ENCODE measurements at places on chromosomes 5 and 9.

DNA sequence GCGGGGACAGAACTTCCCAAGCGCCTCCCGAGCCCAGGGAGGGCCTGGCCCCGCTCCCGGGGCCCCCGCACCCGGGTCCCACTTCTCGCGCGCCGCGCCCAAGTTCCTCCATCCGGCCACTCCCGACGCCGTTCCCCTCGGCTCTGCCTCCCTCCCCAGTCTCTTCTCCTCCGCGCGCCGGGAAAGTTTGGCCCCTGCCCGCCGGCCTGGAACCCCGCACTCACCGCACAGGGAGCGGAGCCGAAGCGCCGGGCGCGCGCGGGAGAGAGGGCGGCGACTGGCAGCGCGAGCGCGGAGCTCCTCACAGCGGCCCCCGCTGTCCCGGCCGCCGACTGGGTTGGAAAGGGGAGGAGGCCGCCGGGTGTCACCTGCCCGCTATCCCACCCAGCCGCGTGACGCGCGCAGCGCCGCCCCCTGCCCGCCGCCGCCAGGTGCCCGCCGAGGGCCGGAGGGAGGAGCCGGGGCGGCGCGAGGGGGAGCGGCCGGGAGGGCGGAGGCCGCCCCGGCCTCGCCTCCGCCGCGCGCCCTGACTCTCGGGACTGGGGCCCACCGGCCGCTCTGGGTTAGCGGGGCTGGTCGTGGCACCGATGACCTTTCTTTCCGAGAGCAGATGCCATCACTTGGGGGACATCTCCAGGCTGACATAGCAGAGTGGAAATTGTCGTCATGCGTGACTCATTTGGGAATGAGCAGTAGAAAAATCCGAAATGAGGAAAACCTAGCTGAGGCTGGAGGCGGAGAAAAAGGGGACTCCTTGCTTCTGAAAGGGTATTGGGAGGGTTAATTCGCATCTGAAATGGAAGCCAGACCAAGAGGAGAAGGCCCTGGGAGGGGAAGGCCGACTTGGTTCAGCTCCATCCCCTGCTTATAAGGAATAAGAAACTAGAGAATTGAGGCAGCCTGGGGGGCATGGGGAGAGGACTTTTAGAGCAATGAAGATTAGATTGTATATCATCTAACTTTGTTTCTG lies at the start of gene ELOVL7:
TSS of gene ELOVL7 (minus strand) at position 334 of the 970 bp plus-strand sequence. CDS start 56,872 bp downstream, outside the sequence.
- DNase-seq, result no peak

DNA sequence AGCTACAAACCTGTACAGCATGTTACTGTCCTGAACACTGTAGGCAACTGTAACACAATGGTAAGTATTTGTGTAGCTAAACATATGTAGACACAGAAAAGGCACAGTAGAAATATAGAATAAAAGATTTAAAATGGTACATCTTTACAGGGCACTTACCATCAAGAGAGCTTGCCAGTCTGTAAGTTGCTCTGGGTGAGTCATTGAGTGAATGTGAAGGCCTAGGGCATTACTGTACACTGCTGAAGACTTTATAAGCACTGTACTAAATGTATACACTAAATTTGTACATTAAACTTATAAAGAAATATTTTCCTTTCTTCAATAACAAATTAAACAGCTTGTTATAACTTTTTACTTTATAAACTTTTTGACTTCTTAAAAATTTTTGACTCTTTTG lies 20.5 kb downstream of the ADRB2 start:
- DNase-seq, result no peak

GRCh38 chr9:123445981-123446610 lies 90.1 kb downstream of the CRB2 start:
- no peak for DNase-seq

DNA sequence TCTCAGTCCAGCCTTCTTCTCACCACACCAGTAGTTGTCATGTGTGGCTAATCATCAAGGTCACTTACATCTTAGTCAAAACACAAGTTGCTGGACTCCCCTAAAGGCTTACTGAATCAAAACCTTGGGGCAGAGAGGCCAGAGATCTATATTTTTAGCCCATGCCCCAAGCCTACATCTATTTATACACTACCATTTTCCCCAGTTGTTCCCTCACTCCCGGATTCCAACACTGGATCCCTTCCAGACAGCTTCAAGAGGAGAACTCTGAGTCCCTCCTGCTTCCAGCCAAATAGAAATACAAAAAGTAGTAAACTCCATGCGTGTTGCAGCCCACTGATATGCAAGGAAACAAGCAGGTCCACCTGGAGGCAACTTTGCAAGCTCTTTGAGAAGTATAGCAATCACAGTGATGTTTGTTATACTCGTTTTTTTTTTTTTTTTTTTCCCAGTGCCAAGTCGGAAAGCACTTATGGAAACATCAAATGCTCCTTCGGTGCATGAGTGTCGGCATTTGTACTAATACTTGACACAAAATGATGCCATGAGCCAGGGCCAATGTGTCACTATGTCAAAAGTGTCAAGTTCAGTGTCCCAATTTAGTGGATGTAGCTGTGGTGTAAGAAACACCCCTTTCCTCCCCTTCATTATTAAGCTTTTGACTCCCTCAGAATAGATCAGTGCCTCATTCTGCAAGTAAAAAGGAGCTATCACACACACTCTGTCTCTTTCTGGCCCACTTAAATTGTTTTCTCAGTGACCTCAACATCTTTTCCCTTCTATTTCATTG lies 594.2 kb upstream of the SGCD start:
- DNase-seq, result no peak

- no peak for DNase-seq
Measured at GRCh38 chr5:33184367-33184766, 256.4 kb upstream of the TARS1 start.

GRCh38 chr9:87113874-87114273 lies 166.6 kb upstream of the GAS1 start:
- DNase-seq, result no peak

DNA sequence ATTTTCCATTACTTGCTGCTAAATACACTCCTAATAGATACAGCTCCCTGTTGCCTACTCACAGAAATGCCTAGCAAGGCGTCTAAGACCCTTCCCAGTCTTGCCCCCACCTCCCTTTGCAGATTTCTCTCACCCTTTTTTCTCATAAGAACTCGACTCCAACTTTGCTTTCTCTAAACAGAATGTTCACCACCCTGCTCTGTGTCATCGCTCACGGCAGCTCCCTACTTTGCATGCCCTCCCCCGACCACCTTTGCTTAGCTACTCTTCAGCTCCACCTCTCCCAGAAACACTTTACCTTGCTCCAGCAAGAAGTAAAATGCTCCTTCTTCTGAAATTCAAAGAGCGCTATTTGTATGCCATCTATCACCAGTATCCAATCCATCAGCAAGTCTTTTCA lies 15.2 kb upstream of the PPP1R2B start:
- DNase-seq, result no peak

DNA sequence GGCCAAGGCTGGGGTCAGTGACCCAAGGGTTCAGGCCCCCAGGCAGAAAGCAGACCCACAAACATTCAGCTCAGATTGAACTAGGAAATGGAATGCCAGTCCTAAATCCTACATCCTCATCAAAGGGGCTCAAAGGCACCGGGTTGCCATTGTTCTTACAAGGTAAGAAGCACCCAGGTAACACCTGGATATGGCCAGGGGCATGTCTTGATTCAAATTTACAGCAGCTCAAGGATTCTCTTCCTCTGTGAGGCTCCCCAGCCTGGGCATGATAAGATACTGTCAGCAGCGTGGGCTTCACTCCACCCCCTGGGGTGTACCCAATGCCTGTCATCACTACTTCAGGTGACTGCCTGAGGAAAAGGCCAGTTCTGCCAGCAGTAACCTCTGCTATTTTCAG lies 92.1 kb upstream of the FSTL4 start:
- no peak for DNase-seq

- DNase-seq, result no peak
Measured at GRCh38 chr5:153784277-153784676, 254.4 kb downstream of the FAM114A2 start.

- no peak for DNase-seq
Measured at GRCh38 chr5:41065691-41066335, 5.3 kb downstream of the MROH2B start.

DNA sequence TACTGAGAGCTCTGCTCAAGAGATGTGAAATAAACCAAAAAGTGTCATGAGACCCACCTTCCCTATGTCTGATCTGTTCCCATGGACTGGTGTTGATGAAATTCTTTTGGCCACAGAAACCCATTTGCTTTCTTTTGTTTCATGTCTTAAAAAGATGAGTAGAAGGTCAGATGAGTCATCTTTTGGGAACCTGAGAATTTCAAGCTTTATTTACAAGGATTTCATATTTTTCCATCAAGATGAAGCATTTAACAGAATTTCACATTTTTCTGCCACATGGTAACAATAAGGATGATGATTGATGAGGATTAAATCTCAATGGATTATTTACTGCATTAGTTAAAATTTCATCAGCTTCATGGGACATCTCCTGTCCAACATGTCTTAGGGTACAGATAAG lies 337.8 kb downstream of the DEPDC1B start:
- no peak for DNase-seq

DNA sequence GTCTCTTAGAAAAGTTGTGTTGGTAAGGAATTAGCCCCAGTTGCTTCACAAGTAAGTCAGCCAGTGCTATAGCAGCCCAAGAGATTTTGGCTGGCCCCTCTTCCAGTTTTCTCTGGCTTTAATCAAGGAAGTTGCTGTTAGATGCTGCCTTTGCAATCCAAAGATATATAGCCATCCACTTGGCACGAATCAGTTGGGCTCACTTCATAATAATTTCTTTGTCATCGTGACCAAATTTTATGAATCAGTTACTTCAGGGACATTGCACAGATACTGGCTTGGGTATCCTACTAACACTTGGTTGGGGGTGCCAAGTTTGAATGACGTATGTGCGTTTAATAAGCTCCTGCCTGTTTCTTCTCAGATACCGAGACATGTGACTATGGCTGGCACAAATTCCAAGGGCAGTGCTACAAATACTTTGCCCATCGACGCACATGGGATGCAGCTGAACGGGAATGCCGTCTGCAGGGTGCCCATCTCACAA lies 81.5 kb downstream of the VCAN start:
- peak; percentile 79 for DNase-seq

- no peak for DNase-seq
Measured at GRCh38 chr5:17115855-17116254, 101.6 kb upstream of the BASP1 start.

DNA sequence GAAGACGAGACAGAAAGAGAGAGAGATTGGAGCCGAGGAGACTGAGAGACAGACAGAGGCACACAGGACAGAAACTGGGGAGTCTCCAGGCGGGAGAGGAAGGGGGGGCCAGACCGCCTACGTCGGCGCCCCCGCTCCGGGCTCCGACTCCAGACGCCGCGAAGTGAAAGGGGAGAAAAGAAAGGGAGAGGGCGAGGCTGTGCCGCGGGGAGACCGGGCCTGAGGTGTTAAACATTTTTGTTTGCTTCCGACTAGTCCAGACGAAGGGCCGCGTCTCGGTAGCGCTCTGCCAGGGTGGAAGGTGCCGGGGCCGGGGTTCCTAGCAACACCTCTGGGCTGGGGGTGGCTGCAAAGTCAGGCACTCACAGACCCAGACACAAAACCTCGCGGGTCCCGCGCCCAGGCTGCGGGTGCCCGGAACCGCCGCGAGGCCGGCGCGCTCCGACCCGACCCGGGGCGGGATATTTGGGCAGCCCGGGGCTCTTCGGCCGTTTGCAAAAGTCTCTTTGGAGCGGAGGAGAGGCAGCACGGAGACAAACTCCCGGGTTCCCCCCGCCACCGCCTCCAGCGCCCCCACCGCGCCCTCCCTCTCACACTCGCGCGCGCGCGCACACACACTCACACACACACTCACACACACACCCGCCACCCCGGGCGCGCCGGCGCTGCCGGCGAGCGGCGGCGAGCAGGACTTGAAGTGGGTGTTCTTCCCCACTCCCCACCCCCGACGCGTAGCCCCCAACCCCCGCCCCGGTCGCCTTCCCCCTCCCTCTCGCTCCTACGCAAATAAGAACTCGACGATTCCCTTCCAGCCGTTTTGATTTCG lies 626 bp upstream of the FST start:
- DNase-seq, result no peak

- peak; percentile 38 for DNase-seq
Measured at GRCh38 chr5:89728750-89729149, 680.8 kb downstream of the CETN3 start.

- DNase-seq, result no peak
Measured at GRCh38 chr5:94243612-94244011, 374.8 kb downstream of the KIAA0825 start.

DNA sequence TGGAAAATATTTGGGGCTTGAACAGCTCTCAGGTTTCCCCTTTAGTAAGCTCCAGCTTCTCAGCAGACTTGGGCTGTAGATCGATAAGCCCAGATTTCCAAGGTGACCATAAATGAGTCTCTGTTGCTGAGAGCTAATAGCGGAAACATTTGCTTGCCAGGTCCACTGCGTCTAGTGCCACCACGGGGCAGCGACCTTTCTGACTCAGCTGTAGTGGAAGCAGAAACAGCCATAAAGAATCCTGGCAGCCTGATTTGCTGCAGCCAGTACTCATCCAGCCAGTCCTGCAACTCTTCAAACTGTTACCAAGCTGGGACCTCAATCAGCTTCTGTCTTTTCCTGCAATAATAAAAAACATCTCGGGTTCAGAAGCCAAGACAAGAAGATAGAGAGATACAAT lies 241.7 kb downstream of the DOCK8 start:
- DNase-seq, result no peak

GRCh38 chr9:97431044-97431441 lies 19.1 kb downstream of the TDRD7 start:
- no peak for DNase-seq

DNA sequence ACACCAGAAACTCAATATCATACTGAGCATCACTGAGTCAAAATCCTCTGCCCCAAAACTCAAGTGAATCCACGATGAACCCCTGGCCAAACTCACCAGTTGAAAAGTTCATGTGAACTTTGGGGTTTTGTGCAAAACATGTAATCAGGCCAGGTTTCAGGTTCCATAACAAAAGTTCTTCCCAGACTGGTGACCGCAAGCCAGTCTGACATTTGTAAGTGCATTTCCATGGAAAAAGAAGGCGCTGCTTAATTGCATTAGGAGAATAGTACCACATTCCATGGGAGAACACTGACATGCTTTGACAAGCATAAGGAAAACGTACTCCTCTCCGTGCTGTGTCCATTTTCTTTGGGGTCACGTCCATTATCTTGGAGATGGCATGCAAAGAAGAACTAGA lies 567.0 kb downstream of the BNC2 start:
- DNase-seq, result no peak

DNA sequence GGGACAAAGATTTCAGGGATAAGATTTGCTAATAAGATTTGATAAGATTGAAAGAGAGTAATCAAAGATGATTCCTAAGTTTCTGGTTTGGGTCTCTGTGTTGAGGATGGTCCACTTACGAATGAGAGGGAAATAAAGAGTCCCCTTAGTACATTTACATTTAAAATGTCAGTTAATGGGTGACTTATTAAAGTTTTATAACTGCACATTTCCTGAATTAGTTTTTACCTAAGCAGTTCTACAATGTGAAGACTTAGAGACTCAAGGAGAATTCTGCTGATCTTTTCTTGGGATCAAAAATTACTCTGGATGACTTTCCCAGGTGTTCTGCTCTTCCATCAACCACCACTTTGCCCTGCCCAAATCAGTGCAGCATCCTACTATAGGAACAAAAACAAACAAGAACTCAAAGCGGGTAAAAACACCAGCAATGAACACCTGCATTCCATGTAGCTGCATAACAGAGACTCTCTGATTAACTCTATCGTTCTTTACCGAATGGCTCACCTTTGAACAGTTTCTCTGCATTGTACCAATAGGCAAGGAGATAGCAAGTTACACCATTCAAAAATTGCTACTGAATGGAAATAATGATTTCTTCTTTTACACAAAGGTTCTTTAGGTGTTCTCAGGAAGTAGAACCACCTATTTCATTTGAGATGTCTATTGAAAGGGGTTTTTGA lies 65.3 kb downstream of the PRLR start:
- DNase-seq, result no peak

Data from thoracic aorta (tissue), 2 donors.